ENCODE measurements at places on chromosomes 3 and 15.

DNA sequence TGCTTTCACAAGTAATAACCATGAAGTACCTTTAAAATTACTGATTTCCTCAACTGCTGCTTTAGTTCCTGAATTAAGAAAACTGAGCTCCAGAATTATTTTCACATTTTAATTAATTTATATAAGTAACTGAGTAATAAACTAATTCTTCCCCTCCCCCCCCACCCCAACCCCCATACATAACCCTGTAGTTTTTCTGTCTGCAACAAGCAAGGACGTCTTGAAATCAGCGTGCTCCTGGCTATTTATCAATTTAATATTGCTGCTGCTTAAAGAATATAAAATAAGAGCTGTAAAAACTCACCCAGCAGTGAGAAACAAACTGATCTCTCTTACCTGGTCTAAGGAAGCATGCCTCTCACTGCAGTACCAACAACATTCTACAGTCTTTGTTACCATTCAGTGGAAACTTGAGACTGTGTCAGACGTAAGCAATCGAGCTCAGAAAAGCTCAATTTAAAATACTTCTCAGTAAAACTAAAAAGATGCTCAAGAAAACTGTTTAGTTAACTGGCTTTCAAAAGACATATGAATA, 121.0 kb downstream of the TFDP2 start:
- DNase-seq, result peak; percentile 21

GRCh38 chr3:141114816-141115460, 63.8 kb downstream of the SPSB4 start:
- no peak for DNase-seq

- DNase-seq, result no peak
Observed at GRCh38 chr15:81278306-81279029, 45.5 kb downstream of the STARD5 start.

DNA sequence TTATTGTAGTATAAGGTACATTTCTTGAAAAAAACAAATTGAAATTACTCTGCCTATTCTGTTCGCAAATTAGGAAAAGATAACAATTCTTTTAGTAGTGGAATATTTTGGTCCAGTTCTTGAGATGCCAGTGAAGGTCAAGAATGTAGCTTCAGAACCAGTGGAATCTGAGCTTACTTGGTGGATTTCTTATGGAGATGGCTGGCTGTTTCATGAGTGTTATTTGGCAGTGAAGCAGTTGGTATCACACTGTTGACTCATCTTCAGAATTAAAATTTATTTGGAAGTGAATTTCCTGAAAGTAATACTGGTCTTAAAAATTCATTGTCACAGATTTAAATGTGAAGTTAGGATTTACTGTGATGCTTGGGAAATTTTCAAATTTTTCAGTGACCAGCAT, 19.1 kb downstream of the RNF13 start:
- DNase-seq, result no peak

DNA sequence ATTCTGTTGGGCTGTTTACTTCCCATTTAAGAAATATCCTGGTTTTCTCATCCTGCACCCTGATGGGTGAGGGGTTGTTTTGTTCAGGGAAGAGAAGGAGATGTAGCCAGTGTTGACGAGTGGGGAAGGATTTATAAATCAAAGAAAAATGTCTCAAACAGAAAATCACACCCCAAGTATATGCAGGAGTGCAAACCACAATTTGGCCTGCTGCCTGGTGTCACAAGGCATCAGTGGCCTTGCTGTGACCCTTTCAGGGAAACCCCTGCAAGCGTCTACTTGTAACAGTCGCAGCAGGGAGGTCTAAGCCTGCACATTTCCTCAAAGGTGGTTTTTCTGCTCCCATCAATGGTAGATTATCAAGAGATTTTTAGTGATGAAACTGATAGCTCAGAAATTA, 132.6 kb upstream of the LRRN1 start:
- DNase-seq, result no peak

- DNase-seq, result no peak
Observed at GRCh38 chr3:88041005-88041404, 17.8 kb downstream of the CGGBP1 start.

DNA sequence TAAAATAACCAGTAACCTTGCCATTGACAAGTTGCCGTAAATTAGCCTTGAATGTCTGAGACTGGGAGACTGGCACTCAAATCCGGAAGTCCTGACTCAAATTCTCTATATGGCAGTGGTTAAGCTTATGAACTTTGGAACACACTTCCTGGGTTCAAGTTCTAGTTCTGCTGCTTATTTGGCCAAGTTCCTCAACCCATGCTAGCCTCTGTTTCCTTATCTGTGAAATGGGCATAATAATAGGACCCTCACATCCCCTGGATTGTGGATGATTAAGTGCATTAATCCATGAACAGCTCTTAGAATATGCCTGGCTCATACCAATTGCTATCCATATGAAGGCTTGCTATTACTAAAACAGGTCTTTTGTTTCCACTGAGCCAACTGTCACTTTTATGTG, 311.5 kb downstream of the EDEM1 start:
- no peak for DNase-seq

DNA sequence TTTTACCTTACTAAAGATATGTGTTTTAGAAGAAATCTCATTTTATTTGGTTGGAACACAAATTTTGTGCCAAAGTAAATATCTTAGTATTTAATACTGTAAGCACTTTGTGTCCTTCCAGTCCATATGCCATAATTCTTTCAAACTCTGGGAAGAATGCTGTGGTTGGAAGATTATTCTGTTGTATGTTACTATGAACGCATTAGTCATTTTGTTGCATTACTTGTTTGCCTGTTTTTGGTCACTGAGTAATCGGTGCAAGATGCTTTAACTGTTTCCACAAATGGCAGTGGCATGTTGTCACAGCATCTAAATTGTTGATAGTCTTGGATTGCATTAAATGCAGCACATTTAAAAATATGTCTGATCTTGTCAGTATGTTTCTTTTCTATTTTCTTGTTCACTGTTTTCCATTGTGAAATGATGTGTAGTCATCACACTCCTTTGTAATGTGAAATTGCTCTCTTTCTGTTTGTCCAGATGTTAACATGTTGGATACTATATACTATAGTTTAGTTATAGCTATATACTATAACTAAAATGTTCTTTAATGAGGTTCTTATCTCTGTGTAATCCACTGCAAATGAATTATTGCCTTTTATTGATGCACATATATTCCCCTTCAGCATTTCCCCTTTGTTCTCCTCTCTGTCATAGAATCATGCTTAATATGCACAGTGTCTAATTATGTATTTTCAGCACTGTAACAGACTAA, 89.9 kb upstream of the FLNB start:
- DNase-seq, result no peak

GRCh38 chr3:6168256-6168655, 692.7 kb upstream of the GRM7 start:
- DNase-seq, result no peak

GRCh38 chr3:12420393-12420792, 63.9 kb upstream of the TSEN2 start:
- no peak for DNase-seq

GRCh38 chr15:86256628-86257027, 177.0 kb downstream of the AGBL1 start:
- DNase-seq, result no peak

DNA sequence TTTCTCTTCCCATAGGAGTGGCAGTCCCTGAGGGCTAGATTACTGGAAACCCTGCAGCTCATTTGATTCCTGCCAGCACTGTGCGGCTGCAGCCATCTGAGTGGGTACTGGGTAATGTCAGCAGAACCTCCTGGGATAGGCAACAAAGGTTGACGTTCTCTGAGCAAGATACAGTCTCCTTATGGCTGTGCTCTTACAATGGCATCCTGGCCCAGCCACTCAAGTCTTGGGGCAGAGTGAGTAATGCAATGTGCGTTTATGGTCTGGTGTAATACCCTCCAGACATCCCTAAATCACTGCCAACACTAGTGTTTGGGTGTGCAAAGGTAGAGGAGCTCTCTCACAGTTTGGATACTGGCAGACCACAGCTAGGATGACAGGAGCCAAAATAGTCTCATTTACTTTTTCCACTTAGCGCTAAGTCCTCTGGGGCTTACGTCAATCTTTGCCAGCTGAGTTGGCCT, 775.8 kb downstream of the ZNF385D start:
- no peak for DNase-seq

GRCh38 chr15:88003541-88004327, 252.8 kb downstream of the NTRK3 start:
- DNase-seq, result no peak

GRCh38 chr3:108887777-108888176, 65.2 kb downstream of the TRAT1 start:
- no peak for DNase-seq

DNA sequence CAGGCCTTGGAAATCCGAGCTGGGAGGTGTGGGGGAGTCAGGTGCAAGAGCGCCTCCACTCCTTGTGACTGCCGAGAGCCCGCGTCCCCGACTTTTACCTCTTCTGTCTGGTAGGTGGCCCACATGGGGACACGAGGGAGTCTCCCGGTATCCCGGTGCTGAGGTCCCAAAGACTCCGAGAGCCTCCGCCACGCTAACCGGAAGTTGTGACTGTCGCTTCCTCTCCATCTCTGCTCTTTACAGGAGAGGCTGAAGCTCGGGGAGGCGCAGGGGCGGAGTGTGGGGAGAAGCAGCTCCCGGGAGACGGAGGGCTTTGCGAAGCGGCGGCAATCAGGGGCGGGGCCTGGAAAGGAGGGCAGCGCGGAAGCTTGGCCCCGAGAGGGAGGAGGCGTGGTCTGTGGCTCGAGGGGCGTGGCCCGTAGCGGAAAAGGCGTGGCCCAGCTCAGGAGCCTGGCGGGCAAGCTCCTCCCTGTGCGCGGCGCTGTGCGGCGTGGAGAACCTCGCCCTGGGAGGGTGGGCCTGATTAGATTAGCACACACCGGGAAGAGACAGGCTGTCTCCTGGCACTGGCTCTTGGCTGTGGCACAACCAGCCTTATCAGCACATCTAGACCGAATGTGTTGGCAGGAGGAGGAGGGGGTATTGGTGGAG, 143.9 kb downstream of the GABRB3 start:
- DNase-seq, result peak; percentile 3

DNA sequence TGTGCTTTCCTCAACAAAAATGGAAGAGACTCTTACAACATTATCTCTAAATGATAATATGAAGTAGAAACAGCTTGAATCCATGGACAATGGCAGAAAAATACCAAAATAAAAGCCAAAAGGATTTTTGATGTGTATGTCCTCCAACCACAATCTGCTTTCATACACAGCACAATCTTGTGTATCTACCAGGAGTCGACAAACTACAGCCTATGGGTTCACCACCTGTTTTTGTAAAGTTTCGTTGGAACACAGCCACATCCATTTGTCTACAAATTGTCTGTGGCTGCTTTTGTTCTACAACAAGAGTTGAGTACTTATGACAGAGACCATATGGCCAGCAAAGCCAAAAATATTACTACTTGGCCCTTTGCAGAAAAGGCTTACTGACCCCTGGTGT, 88.7 kb upstream of the UBE2E2 start:
- no peak for DNase-seq

GRCh38 chr3:67737140-67737539, 82.7 kb upstream of the SUCLG2 start:
- no peak for DNase-seq

- DNase-seq, result no peak
Observed at GRCh38 chr3:69738315-69738714, 949 bp upstream of the MITF start.

- no peak for DNase-seq
Observed at GRCh38 chr15:62606376-62607113, 436.0 kb upstream of the TPM1 start.

DNA sequence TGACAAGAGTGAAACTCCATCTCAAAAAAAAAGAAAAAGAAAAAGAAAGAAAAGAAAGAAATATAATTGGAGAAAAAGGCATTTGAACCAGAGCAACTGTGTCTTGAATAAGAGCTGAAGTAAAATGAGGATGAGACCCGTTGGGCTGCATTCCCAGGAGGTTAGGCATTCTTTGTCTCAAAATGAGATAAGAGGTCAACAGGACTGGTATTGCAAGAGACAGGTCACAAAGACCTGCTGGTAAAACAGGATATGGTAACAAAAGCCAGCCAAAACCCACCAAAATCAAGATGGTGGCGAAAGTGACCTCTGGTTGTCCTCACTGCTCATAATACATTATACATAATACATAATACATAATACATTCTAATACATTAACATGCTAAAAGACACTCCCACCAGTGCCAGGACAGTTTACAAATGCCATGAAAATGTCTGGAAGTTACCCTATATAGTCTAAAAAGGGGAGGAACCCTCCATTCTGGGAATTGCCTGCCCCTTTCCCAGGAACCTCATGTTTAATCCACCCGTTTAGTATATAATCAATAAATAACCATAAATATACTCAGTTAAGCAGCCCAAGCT, 8.6 kb upstream of the TIPIN start:
- no peak for DNase-seq

DNA sequence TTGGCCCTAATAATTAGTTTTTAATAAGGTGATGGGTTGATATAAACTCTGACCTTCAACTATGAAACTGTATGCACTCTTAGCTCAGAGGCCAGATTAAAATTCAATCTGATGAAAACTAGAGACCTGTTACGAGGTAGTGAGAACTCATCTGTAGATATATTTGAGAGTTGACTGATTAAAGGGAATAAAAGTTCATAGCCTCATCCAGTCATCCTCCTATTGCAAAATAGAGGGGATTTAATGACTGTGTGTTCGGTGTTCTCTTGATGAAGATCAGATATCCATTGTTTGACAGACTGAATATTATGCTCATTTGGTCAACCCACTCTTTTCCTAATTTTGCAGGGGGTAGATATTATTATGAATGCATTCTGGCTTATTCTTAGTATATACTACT, 23.3 kb upstream of the PLCL2 start:
- no peak for DNase-seq

GRCh38 chr3:15646851-15647511, 45.4 kb downstream of the BTD start:
- no peak for DNase-seq

DNA sequence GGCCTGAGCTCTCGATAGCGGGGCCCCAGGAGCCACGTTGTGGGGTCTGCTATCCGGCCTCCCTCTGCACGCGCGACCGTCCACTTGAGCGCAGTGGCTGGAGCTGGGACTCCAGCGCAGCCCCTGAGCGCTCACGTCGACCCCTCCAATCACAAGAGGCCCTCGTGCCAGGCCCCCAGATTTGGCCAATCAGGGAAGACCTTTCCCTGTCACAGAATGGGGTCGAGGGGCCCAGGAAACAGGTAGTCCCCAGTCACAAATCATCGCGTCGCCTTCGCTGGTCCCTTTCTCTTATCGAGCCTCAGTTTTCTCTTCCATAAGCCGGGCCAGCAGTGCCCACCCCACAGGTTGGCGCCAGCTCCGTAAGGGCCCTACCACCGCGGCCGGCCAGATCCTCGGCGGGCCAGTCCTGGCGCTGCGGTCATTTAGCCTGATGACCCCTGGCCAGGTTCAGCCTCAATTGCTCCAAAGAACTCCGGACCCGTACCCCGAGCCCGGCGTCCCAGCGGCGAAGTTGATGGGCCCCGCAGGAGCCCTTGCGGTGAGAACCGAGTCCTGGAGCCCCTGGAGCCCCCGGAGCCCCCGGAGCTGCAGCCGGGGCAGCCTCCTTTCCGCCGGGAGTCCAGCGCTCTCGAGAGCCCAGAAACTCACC, 435 bp downstream of the ALDH1L1 start:
- DNase-seq, result no peak

GRCh38 chr3:354432-354831, 157.9 kb downstream of the CHL1 start:
- DNase-seq, result no peak

- no peak for DNase-seq
Observed at GRCh38 chr3:23396746-23397145, 193.6 kb downstream of the UBE2E2 start.

All from central memory CD4-positive, alpha-beta T cell (primary cell).